ENCODE measurements at places on chromosomes 7 and 10. TPM values are rescaled to one million over a fixed set of nuclear protein-coding genes. Genes with fewer than 3 reads are reported as not detected.
A peak's percentile ranks its signal among the peaks of the same experiment; 100 is the strongest.

Gene CYP2C19
- not detected for polyA plus RNA-seq

Gene METTL27
- 2.9 TPM for polyA plus RNA-seq

DNA sequence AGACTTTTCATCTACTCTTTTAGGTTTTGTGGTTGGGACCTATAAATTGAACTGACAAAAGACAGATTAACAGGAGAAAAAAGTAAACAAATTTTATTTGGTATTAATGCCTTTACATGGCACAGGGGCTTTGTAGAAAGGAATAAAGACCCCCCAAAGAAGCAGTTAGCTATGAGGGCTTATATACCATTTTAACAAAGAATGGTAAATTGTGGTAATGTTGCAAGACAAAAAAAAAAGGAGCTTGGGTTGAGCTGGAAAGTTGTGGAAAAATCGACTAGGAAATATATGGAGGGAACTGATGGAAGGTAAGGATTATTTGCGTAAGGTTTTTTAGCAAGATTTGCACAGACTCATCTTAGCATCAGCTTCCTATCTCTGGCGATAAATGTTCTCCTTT lies 84.6 kb downstream of the JCAD start:
- no peak for DNase-seq

DNA sequence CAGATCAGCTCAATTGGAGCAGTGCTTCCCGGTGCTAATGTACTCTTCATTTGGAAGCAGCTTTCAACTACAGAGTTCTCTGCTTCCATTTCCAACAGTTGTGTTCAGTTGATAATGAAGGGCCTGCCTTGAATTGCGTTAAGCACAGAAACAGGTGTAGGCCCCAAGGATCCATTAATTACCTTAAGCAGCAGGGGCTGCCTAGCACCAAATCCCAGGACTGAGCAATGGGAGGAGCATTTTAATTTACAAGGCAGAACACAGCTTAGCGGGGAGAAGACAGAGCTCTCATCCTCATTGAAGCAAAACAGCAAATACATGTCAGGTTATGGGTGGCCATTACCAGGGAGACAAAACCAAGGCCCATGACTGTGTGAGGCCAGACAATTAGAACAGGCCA lies 349.6 kb downstream of the TFEC start:
- DNase-seq = no peak

Gene ACBD7
- 0.54 TPM for polyA plus RNA-seq

- DNase-seq = no peak
These were observed 341.5 kb upstream of the AOAH start for GRCh38 chr7:37065779-37066271.

GRCh38 chr10:124602646-124603365 lies 141.2 kb downstream of the LHPP start:
- DNase-seq = no peak

DNA sequence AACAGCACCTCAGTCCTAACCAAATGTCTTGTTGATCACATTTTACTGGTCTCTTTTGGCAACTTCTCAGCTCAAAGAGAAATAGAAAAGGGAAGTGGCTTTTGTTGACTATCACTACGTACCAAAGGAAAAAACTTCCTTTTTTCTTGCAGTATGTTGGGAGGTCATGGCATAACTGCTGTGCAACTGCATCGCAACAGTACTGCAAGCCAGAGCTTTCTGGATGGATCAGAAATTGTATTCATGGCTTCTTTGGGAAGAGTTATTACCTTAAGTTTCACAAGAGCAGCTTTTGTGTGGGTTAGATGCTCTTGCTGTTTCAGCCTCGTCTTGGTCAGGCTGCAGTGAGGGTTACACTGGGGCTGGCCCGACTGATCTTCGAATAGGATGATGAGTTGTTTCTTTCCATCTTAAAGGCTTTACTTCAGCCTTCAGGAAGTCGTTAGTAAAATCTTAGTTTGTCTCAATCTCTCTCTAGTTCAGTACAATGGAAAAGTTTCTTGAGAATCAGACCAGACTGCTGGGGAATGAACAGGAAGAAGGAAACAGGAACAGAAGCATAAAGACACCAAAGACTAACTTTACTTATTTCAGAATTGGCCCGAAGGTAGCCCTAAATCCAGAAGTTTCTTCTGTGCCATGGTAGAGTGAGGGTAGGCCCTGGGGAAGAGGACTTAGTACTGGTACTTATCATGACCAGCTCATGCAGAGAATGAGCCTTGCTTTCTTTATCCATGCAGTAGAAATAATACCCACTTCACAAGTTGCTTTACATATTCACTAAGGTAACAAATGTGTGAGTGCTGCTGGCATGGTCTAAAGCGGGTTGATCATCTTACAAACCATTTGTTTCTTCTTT lies 153.6 kb downstream of the CELF2 start:
- no peak for DNase-seq

Gene GRID2IP
- polyA plus RNA-seq = 0.06 TPM

Gene PIP
- polyA plus RNA-seq = not detected

- peak; percentile 22 for DNase-seq
These were observed 18.0 kb downstream of the RNLS start for GRCh38 chr10:88565072-88565471.

Gene MYPN
- polyA plus RNA-seq = 0.43 TPM

Gene ATOH7
- 0.12 TPM for polyA plus RNA-seq

- DNase-seq = no peak
These were observed 214.1 kb downstream of the ADARB2 start for GRCh38 chr10:1523221-1523620.

Gene PRKAR2B
- polyA plus RNA-seq = 19.3 TPM

Gene OR13A1
- not detected for polyA plus RNA-seq

Gene SAMD9
- polyA plus RNA-seq = 0.95 TPM

Gene ADAM22
- polyA plus RNA-seq = 4.8 TPM

DNA sequence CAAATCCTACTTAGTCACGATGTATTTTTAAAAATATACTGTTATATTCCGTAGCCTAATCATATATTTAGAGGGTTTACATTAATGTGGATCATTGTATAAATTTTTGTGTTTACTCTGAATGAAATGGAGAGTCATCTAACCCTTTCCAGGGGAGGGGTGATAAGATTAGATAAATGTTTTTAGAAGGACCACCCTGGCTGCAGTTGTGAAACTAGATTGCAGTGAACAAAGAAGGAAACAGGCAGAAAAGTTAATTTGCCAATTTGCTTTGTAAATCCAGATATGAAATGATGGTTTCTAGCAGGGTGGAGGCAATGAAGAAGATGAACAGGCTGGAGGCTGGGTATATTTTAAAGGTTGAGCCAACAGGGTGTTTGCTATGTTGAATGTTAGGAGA lies 477.7 kb upstream of the ZMIZ1 start:
- no peak for DNase-seq

Gene ODAD2
- not detected for polyA plus RNA-seq

Gene ITGA8
- polyA plus RNA-seq = not detected
